CD4-positive, alpha-beta T cell treated with Interferon gamma for 1 hour (primary cell): ENCODE measurements at places on chromosomes 5 and 9.

DNA sequence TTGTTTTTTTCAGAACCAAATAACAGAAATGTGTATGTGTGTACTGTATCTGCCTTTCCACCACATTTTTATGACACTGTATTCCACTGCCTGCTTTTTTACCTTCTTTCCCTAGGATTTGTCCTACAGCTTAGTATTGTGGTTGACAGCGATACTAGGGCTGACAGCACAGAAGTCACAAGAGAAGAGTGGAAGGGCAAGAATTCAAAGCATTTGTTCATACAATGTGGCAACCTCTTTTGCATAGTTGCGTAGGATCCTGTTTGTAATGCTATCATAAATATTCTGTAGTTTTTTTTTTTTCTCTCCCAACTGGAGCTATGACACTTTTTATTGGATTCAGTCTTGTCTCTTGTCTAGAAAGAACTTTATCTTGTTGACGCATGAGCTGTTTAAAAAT, 5.6 kb upstream of the BNIP1 start:
- no peak for DNase-seq

GRCh38 chr9:124146031-124146561, 111.7 kb upstream of the NEK6 start:
- no peak for DNase-seq

- DNase-seq: no peak
Observed at GRCh38 chr5:61808091-61808490, 476.0 kb downstream of the ZSWIM6 start.

DNA sequence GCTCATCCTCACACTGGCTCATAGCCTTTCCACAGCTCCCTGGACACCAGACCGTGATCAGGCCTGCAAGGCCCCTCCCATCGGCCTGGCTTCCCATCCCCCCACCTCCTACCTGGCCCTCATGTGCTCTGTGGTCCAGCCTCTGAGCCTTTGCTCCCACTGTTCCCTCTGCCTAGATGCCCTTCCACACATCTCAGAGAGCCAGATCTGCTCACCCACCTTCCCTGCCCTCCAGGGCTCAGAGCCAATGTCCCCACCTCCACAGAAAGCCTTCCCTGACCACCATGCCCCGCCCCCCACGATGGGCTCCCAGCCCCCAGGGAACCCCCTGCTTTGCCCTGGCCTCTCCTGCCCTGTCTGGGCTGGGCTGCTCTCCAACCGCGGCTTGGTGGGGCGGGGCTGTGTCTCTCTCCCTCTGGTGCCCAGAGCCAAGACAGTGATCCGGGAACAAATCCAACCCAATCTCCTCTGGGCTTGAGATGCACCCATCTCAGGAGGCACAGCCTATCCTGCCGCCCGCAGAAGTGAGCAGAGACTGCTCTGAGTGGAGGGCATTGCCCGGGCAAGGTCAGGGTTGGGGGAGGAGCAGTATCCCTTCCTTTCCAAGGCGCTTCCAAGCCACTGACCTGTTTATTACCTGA, 1.6 kb downstream of the NINJ1 start:
- DNase-seq: no peak

GRCh38 chr5:135565725-135566421, 12.9 kb downstream of the CXCL14 start:
- peak; percentile 43 for DNase-seq

DNA sequence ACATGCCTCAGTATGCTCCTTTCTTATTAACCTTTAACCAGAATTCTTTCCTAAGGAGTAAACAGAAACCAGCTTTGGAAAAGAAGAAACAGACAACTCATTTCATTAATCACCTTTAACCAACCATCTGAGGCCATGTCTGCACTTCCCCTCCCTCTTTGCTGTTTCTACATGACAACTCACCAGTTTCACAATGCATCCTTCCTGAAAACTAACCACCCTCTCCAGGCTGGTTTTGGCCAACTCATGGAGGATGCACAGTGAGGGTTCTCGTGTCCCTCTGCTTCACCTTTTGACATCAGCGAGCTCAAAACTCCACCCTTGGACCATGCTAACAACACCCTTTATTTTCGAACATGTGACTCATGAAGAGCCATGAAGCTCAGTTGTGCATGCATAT, 244.1 kb downstream of the ELAVL2 start:
- DNase-seq: no peak

GRCh38 chr5:43192558-43193180, 644 bp downstream of the NIM1K start:
- DNase-seq: peak; percentile 9

DNA sequence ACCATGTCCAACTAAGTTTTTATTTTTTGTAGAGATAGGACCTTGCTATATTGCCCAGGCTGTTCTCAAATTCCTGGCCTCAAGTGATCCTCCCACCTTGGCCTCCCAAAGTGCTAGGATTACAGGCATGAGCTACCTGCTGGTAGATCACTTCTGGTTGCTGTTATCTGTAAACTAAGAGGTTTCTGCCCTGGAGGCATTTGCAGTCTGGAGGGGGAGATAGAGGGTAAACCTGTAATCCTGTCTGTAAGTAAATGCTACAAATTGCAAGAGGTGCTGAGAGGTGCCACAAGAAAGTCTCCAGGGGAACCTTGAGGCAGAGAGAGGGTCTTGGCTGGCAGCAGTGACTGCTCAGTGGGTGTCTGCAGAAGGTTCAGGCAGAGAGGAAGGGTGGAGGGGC, 29.0 kb upstream of the GGTA1 start:
- no peak for DNase-seq

DNA sequence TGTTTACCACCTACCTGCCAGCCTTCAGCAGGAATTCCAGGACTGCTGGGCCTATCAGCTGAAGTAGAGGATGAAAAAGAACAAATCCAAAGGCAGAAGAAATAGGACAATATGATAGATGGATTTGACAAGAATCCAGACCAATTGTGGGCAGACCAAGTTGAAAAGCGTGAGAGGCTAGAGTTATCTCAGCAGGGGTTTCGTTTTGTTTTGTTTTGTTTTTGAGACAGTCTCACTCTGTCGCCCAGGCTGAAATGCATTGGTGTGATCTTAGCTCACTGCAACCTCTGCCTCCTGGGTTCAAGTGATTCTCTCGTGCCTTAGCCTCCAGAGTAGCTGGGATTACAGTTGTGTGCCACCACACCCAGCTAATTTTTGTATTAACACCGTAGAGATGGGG, 113.2 kb downstream of the PALM2AKAP2 start:
- no peak for DNase-seq
